ENCODE measurements at places on chromosomes 7 and 10.

- H3K4me3 ChIP-seq, result no peak overlapping the region
- peaks cover 13% of the 10 kb centered on the region for H3K27me3 ChIP-seq
- H3K36me3 ChIP-seq, result no peaks in the 10 kb centered on the region
- DNase-seq, result no peak
- no peaks in the 10 kb centered on the region for H3K4me1 ChIP-seq
Observed at GRCh38 chr7:37915438-37915837, 1.2 kb downstream of the SFRP4 start.

- DNase-seq, result no peak
- H3K27ac ChIP-seq, result no peak overlapping the region
- H3K4me1 ChIP-seq, result no peaks in the 10 kb centered on the region
- no peaks in the 10 kb centered on the region for H3K27me3 ChIP-seq
Observed at GRCh38 chr7:66504131-66504530, 124.5 kb upstream of the KCTD7 start.

DNA sequence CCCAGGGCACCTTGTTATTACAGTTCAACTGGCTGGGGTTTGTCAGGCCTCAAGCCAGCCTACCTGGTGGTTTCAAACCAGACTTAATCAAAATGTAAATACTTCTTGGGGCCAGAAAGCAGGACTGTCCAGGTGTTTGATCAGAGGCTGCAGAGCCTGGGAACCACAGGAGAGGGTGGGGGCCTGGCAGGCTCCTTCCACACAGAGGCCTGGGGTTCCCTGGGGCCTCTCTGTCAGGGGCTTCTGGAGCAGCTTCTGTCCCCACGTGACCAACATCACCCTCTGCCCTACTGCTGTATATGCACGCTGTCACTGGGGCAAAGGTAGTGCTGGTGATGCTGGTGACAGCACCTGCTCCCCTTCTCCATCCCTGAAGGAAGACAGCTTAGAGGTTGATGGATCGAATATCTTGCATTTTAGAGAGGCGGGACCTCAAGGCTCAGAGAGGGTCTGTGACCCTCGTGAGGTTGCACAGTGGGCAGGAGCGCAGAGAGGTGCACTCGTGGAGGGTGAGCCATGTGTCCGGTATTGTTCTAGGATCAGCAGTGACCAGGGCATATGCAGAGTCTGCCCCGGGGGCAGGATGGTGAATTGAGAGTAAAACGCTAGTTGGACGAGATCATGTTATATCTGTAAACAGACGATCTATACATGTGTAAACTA is 95.4 kb downstream of the GRK5 start:
- H3K27ac ChIP-seq, result no peak overlapping the region
- DNase-seq, result no peak
- H3K4me1 ChIP-seq, result no peaks in the 10 kb centered on the region
- H3K4me3 ChIP-seq, result no peak overlapping the region
- no peaks in the 10 kb centered on the region for H3K36me3 ChIP-seq

DNA sequence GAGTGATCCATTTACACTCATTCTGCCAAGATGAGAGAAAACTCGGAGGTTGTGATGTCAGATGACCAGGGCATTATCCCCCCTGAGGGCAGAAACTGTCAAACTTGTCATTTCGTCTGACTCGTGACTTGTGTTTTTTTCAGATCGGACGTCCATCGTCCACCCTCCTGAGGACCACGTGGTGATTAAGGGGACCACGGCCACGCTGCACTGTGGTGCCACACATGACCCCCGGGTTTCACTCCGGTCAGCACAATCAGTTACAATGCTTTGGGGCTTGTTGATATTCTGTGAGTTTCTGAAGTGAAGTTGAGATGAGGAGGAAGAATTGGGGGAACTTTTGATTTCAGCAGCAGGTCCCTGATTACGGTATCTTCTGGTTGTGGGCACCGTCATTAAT is 670.3 kb downstream of the SDK1 start:
- H3K27me3 ChIP-seq, result no peaks in the 10 kb centered on the region
- DNase-seq, result no peak
- H3K27ac ChIP-seq, result no peak overlapping the region
- no peaks in the 10 kb centered on the region for H3K4me1 ChIP-seq
- H3K36me3 ChIP-seq, result no peaks in the 10 kb centered on the region

Data from mesendoderm (in vitro differentiated cells).